ENCODE measurements at places on chromosomes 2 and 18. TPM values are rescaled to one million over a fixed set of nuclear protein-coding genes. Genes with fewer than 3 reads are reported as not detected.

DNA sequence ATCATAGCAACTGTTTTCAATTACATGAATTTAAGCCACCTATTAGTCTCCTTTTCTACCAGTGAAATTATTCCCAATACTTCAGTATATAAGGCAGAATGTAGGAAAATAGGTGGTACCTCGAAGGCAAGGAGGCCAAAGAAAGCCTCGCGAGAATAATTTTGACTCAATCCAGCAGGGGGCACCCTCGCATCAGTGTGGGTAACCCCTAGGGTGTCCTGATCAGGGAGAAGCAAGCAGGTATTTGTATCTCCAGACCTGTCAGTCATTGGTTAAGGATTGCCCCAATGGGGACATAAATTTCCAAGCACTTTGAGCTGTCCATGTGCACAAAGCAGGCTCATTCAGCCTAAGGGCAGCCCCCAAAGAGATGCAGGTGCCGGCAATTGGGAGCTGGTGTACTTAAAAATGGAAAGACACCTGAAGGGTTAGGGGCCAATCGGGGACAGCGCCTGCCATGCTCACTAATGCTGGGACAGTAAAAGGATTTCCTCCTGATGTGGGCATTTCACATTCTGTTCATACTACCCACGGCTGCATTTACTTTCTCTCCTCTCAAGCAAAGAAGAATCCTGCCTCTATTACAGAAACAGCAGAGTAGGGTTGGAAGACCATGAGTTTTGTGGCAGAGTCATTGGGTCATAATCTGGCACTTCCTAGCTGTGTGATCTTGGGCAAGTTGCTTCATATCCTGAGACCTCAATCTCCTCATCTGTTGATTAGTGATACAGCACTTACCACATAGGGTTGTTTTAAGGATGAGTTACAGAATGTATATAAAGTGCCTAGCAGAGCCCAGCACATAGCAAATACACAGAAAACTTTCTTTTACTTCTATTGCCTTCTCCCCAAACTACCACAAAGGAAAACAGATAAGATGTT lies 136.1 kb downstream of the ICOS start:
- peaks cover 5% of the 10 kb centered on the region for H3K27me3 ChIP-seq
- no peak overlapping the region for H3K4me3 ChIP-seq
- no peak overlapping the region for H3K27ac ChIP-seq
- no peaks in the 10 kb centered on the region for H3K4me1 ChIP-seq
- no peak for DNase-seq
- H3K36me3 ChIP-seq: no peaks in the 10 kb centered on the region

GRCh38 chr2:215870088-215870490 lies 143.3 kb downstream of the MREG start:
- no peaks in the 10 kb centered on the region for H3K27me3 ChIP-seq
- H3K36me3 ChIP-seq: no peaks in the 10 kb centered on the region
- H3K27ac ChIP-seq: peak overlapping the region; percentile 91
- H3K4me3 ChIP-seq: no peak overlapping the region
- peaks cover 38% of the 10 kb centered on the region for H3K4me1 ChIP-seq
- peak; percentile 48 for DNase-seq

DNA sequence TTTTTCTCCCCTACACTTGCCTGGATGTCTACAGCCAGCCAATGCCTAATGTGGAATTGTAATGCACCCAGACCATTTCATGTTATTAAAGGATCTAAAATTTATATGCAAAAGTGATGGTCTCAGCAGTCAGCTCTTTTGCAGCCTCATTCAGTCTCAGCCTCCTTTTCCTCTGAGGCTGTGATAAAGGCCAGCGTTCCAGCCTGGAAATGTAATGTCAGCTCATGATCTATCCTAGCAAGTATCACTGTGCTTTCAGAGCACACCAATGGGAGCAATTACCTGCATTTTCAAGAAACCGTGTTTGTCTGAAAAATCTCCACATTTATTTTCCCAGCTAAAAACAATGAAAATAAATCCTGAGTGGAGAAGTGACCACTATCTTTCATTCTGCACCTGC lies 274.6 kb downstream of the CDH20 start:
- H3K27ac ChIP-seq: peak overlapping the region; percentile 94
- H3K4me1 ChIP-seq: peaks cover 89% of the 10 kb centered on the region
- H3K27me3 ChIP-seq: no peaks in the 10 kb centered on the region
- H3K4me3 ChIP-seq: peak overlapping the region; percentile 49
- no peak for DNase-seq
- peaks cover 47% of the 10 kb centered on the region for H3K36me3 ChIP-seq

- H3K27me3 ChIP-seq: no peaks in the 10 kb centered on the region
- H3K4me1 ChIP-seq: no peaks in the 10 kb centered on the region
- no peak overlapping the region for H3K27ac ChIP-seq
- no peak for DNase-seq
Observed at GRCh38 chr2:164146441-164146840, 410.6 kb upstream of the FIGN start.

GRCh38 chr2:224221455-224221913 lies 180.4 kb downstream of the FAM124B start:
- peak overlapping the region; percentile 64 for H3K4me3 ChIP-seq
- peak; percentile 98 for DNase-seq
- H3K4me1 ChIP-seq: peaks cover 59% of the 10 kb centered on the region
- peaks cover 25% of the 10 kb centered on the region for H3K36me3 ChIP-seq

GRCh38 chr18:74784752-74785151 lies 187.1 kb downstream of the ZNF407 start:
- H3K4me1 ChIP-seq: no peaks in the 10 kb centered on the region
- H3K27ac ChIP-seq: no peak overlapping the region
- H3K27me3 ChIP-seq: no peaks in the 10 kb centered on the region
- no peak overlapping the region for H3K4me3 ChIP-seq
- peaks cover 7% of the 10 kb centered on the region for H3K36me3 ChIP-seq
- DNase-seq: no peak

DNA sequence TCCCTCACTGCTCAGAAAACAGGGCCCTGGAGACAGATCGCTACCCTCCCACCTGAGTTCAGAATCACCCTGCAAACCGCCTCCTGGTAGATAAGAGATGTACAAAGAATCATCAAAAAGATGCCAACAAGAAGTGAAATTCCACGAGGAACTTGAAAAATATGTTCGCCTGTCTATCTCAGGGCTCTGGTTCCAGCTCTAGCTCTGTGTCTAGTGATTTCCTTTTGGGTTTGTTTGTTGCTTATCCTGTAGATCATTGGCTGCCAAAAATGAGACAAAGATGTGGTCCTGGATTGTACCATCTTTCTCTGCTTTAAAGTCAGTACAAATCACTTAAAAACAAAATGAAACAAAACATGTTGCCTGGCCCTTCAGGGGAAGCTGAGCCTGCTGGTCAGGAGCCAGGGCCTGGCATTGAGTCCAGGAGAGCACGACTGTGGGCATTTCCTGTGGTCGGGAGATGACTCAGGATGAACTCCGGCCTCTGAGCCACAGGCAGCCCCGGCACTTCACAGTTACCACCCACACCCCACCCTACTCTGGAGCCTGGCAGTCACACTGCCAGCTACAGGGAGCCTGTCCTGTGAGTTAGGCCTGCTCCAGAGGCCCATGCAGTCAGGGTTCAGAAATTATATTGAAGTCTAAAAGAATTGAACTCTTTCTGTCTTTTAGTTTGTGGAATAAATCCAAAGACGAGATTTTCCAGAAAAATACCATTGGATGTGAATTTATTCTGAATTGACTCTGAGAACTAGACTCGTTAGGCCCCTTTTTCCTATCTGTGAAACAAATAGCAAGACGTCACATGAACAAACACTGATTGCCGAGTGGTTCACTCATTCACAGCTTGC lies 8.0 kb upstream of the ITGB6 start:
- H3K27me3 ChIP-seq: no peaks in the 10 kb centered on the region
- peak; percentile 92 for DNase-seq

GRCh38 chr18:48358868-48359267 lies 50.3 kb downstream of the ZBTB7C start:
- no peak overlapping the region for H3K4me3 ChIP-seq
- no peak overlapping the region for H3K27ac ChIP-seq
- H3K36me3 ChIP-seq: no peaks in the 10 kb centered on the region
- peaks cover 58% of the 10 kb centered on the region for H3K27me3 ChIP-seq

GRCh38 chr2:24385366-24385765 lies 25.0 kb upstream of the ITSN2 start:
- no peaks in the 10 kb centered on the region for H3K27me3 ChIP-seq
- no peak overlapping the region for H3K27ac ChIP-seq
- no peak overlapping the region for H3K4me3 ChIP-seq
- H3K4me1 ChIP-seq: no peaks in the 10 kb centered on the region
- no peak for DNase-seq

DNA sequence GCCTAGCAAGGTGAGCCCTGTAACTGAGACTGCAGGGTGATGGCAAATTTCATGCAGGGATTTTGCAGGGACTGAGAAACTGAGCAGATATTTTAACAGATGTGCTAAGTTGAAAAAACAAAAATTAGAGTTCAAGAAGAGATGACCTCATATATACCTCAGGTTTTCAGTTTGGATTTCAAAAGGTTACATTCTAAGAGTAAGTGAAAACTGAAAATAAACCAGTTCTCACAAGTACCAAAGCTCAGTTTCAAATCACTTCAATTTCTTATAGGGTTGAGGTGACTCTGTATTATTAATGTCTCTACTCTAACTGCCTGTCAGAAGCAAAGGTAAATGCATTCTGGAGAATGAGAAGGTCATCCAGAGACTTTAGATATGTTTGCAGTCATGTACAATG lies 237.4 kb upstream of the VRK2 start:
- H3K4me3 ChIP-seq: no peak overlapping the region
- H3K27me3 ChIP-seq: peaks cover 4% of the 10 kb centered on the region
- DNase-seq: no peak

GRCh38 chr2:150425121-150425955 lies 62.1 kb downstream of the RND3 start:
- H3K27ac ChIP-seq: no peak overlapping the region
- H3K4me1 ChIP-seq: no peaks in the 10 kb centered on the region
- H3K27me3 ChIP-seq: no peaks in the 10 kb centered on the region
- DNase-seq: no peak
- no peaks in the 10 kb centered on the region for H3K36me3 ChIP-seq
- no peak overlapping the region for H3K4me3 ChIP-seq

DNA sequence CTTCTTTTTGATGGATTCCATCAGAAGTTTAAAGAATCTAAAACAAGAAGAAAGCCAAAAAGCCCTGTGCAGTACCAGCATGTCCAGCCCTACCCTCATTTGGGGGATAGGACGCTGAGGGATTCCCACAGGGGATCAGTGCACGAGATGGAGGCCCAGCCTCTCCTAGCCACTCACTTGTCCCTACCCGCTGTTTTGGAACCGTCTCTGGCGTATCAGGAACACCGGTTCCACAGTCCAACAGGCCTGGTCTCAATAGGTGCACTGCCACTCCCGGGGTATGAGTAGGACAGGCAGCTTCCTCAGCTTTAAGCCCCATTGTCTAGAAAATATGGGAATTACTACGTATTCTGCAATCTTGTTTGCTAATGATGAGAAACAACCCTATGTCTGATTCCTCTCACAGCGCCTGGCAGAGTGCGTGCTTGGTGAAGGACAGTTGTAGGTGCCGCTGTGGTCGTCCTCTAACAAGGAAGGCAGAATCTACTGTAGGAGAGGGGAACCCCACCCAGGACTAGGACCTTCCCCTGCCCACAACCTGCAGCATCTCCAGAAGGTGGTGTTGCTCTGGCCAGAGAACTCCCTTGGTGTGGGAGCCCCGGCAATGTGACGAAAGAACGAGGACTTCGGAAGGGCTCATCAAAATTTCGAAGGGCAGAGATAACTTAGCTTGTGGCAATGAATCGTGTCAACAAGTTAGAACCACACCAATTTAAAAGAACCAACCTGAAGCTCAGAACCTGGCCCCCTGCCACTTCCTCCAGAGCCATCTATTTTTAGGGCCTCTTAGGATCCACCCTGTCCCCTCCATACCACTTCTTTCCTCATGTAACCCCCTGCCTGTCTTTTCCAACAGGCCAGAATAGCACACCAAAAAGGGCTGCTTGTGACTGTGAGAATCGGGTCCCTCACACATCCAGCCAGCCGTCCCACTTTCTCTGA lies 71.7 kb downstream of the POLR1A start:
- H3K4me3 ChIP-seq: no peak overlapping the region
- H3K27me3 ChIP-seq: peaks cover 3% of the 10 kb centered on the region
- H3K4me1 ChIP-seq: peaks cover 37% of the 10 kb centered on the region
- no peak for DNase-seq
- no peak overlapping the region for H3K27ac ChIP-seq

DNA sequence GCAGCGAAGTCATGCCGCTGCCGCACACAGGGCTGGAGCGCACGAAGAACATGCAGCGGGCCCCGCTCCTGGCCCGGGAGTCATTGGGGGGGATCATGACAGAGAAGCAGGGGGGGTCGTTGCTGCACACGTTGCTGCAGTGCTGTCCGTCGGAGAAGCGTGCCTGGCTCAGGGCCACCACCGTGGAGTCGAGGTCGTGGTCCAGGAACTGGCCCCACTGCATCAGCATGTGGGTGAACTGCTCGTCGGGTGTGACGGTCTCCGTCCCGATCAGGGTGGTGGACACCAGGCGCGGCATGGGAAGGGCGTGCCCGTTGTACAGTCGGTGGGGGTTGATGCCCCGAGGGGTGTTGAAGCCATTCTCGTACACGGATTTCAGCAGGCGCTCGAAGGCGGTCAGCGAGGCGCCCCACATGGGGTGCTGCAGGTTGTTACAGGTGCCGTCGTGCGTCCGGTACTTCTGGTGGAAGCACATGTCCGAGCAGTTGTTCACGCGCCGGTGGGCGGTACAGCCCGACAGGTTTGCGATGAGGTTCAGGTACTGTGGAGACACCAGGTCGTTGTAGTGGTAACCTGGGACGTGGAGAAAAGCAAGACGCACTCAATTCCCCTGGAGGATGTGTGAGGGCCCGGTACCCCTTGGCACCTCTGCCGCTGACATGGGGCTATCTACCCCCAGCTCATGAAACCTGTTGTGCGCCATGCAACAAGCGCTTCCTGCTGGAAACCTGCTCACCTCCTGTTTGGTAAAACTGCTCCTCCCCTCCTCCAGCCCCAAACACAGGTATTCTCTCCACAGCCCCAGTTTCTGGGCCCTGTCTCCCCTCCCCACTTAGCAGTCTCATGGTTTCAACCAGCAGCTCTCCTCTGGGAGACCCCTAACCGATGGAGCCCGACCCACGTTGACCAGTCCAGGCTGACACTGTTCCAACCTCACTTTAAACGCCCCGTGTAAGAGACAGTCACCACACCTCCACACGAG lies 94.9 kb downstream of the PXDN start:
- H3K27ac ChIP-seq: no peak overlapping the region
- DNase-seq: no peak
- peaks cover 10% of the 10 kb centered on the region for H3K4me1 ChIP-seq
- H3K36me3 ChIP-seq: peaks cover 48% of the 10 kb centered on the region
- H3K4me3 ChIP-seq: no peak overlapping the region
- peaks cover 9% of the 10 kb centered on the region for H3K27me3 ChIP-seq

GRCh38 chr2:10753156-10753555 lies 31.7 kb downstream of the ATP6V1C2 start:
- peaks cover 42% of the 10 kb centered on the region for H3K27me3 ChIP-seq
- no peak for DNase-seq
- H3K36me3 ChIP-seq: no peaks in the 10 kb centered on the region
- no peak overlapping the region for H3K27ac ChIP-seq
- H3K4me1 ChIP-seq: no peaks in the 10 kb centered on the region

- peaks cover 2% of the 10 kb centered on the region for H3K27me3 ChIP-seq
- H3K4me1 ChIP-seq: peaks cover 6% of the 10 kb centered on the region
- H3K36me3 ChIP-seq: 0 out of 2 replicates have a peak, but pooled peaks cover 5% of the 10 kb centered on the region
- no peak overlapping the region for H3K27ac ChIP-seq
- no peak overlapping the region for H3K4me3 ChIP-seq
Observed at GRCh38 chr2:105858868-105859693, 114.4 kb downstream of the NCK2 start.

LIMS2 gene
- 52.5 TPM for total RNA-seq

KHK gene
- 0.71 TPM for total RNA-seq

CYP26B1 gene
- total RNA-seq: 0.21 TPM

NETO1 gene
- total RNA-seq: not detected

TRAF3IP1 gene
- total RNA-seq: 21.7 TPM

PAX3 gene
- 13.6 TPM for total RNA-seq

NDC80 gene
- 29.1 TPM for total RNA-seq
